Thyroid gland (tissue), 4 donors: ENCODE measurements at places on chromosomes 5 and 9. TPM values are rescaled to one million over a fixed set of nuclear protein-coding genes. Genes with fewer than 3 reads are reported as not detected.

DNA sequence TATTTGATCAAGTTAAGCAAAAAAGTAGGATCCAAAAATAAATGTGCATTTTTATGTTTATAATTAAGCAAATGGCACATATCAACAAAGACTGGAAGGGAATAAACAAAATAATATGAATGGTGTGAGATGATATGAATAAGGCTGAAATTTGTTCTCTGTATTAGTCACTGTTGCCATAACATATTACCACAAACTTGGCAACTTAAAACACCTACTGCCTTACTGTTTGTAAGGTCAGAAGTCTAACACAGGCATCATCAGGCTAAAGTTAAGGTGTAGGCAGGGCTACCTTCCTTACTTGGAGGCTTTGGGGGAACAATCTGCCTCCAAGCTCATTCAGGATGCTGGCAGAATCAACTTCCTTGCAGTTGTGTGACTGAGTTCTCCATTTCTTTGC is 19.3 kb downstream of the PGGT1B start:
- no peak for DNase-seq

GRCh38 chr5:157455057-157455456 is 5.0 kb upstream of the NIPAL4 start:
- no peak for DNase-seq

- no peak for DNase-seq
Measured at GRCh38 chr5:16480821-16481538, 15.4 kb upstream of the ZNF622 start.

DNA sequence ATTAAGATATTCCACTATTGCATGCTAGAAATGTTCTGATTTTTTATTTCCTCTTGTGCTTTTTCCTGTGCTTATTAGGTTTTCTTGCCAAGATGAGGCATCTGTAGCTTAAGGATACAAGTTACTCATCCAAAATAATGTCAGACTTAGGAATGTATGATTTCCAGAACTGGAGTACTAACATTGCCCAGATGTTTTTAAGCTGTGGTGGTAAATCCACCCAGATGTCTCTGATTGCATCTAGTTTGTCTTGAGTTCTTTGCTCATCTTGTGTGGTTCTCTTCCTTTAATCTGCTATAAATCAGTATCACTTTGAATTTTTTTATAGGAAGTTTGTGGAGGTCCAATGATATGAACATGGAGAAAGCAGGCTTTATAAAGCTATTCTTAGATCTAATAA is 337.5 kb upstream of the ZNF608 start:
- no peak for DNase-seq

GRCh38 chr5:35518104-35518503 is 99.6 kb upstream of the SPEF2 start:
- no peak for DNase-seq

DNA sequence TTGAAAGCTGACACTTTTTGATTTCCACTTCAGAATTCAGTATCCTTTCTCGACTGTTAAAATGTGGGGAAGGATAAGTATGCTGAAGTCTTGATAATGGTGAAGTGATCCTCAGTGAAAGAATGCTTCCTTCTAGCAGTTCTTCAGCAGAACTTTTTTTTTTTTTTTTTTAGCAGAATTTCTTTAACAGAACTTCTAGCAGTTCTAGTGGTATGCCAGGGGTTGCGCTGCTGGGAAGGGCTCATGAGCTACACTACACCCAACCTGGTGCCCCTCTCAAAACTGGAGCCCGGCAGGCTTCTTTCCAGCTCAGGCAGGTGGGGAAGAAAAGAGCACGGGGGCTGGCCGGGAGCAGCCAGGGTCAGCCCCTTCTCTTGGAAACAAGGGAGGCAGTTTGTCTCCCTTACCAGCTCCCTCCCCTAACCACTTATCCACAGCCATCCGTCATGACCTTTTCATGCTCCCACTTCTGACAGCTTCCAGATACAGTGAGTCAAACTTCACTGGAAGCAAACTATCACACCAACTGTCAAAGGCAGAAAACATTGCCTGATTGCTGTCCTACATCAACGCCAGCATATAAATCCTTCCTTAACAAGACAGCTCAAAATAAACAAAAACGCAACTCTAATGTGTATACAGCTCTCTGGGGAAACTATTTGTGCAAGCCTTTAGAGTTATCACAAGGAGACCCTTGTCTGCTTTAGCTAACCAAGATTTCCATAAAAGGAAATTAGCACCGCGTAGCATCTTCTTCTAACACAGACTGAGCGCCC is 211.5 kb downstream of the GAPVD1 start:
- peak; percentile 59 for DNase-seq

- DNase-seq: no peak
Measured at GRCh38 chr5:9713356-9713755, 83.2 kb upstream of the TAS2R1 start.

The STK32A gene
- 2.5 TPM for total RNA-seq

The HAVCR1 gene
- total RNA-seq: not detected

The SLC6A19 gene
- total RNA-seq: not detected
